Activated T-cell treated with anti-CD3 and anti-CD28 coated beads, Interleukin-2, amount 50 U/mL, for 48 hours (primary cell): ENCODE measurements at places on chromosomes 4 and X.

DNA sequence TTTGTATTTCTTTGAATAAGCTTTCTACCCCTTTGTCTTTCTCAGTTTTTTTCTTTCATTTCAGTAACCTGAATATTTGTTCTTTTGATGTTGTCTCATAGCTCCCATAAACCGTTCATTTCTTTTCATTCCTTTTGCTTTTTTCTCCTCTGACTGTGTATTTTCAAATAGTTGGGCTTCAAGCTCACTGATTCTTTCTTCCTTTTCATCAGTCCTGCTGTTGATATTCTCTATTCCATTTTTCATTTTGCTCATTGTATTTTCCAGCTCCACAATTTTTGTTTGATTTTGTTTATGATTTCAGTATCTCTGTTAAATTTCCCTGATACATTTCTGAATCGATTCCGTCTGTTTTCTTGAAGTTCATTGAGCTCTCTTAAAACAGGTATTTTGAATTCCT is 129.6 kb upstream of the NUDT6 start:
- DNase-seq, result no peak

- DNase-seq, result no peak
These were observed 183.9 kb upstream of the TLL1 start for GRCh38 chr4:165689159-165689558.

- DNase-seq, result no peak
These were observed 61.5 kb upstream of the EXOC1L start for GRCh38 chr4:55758066-55758465.

DNA sequence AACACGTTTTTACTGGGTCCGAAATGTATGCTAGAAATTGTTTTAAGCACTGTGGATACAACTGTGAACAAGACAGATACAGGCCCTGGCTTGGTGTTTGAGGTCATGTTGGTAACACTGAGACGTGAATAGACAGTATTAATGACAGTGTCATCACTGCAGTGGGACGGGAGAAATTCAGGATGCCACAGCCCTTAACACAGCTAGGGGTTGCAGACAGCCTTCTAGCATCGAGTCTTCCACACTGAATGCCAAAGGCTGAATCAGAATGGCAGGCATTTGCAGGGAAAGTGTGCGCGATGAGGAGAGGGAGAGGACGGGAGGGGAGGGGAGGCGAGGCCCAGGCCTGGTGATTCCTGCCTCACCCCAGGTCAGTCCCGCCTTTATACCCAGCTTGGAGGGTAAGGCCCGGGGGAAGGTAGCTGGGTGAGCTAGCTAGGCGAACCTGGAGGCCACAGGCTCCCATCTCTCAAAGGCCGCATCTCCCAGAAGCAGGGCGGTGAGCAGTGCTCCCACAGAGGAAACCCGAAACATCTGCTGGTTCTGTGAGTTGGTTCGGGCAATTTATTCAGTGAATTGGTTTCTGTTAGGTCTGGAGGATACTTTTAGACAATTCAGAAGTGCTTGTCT is 44.1 kb upstream of the CLDN24 start:
- DNase-seq, result no peak

DNA sequence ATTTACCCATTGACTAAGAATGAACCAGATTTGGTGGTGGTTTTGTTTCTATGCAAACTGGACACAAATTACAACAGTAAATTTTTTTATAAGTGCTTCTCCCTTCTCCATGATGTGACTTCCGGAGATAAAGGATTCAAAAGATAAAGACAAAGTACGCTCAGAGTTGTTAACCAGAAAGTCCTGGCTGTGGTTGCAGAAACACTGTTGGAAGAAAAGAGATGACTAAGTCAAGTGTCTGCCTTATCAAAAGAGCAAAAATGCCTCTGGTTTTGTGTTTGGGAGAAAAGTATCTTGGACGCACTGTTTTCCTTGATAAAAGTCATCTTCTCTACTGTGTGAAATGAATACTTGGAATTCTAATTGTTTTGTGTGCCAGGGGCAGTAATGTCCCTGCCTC is 213.4 kb downstream of the GC start:
- DNase-seq, result no peak

- DNase-seq, result no peak
These were observed 348.4 kb downstream of the FBXO8 start for GRCh38 chr4:173934933-173935620.

- peak; percentile 1 for DNase-seq
These were observed 43.8 kb upstream of the NKX1-1 start for GRCh38 chr4:1449833-1450741.

GRCh38 chrX:100623001-100623400 is 13.6 kb downstream of the TSPAN6 start:
- DNase-seq, result no peak

GRCh38 chr4:3238721-3239120 is 10.2 kb upstream of the MSANTD1 start:
- DNase-seq, result no peak

GRCh38 chr4:88985088-88985773 is 71.8 kb downstream of the FAM13A start:
- DNase-seq, result no peak

DNA sequence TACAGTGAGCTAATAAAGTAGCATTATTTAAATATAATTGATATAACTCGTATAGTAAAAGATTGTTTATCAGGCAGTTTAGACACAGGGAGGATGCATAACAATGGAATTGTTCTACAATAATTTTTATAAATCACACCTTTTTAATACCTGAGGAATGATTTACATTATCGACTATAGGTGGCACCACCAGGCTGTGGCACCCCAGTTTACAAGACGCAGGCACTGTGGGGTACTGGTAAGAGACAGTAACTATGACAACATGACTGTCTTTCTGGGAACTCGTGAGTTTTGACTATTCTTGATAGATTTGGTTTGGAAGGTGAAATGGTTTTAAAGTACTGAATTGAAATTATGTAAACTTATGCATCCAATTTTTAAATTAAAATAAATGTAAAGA is 27.1 kb upstream of the STBD1 start:
- DNase-seq, result no peak

DNA sequence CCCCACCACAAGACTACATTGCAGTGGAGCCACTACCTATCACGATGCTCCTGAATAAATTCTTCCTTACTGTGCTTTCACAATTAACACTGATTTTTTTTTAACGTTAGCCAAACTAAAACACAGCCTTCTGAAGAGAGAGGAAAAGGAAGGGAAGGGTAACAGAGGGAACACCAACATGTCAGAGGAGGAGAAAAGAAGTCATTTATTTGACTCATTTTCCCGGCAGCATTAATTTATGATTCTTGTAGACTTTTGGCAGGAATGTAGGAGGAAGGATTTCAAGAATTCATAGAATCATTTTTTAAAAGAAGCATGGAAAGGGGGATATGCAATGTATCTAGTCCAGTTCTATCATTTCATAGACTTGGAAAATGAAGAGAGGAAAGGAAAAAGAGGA is 74.3 kb upstream of the IQCM start:
- no peak for DNase-seq
